T-helper 17 cell (primary cell): ENCODE measurements at places on chromosomes 3 and 15.

- no peak for DNase-seq
- H3K36me3 ChIP-seq, result no peaks in the 10 kb centered on the region
- no peak overlapping the region for H3K27ac ChIP-seq
- H3K4me1 ChIP-seq, result peaks cover 14% of the 10 kb centered on the region
- H3K4me3 ChIP-seq, result peak overlapping the region; percentile 31
Observed at GRCh38 chr3:59784164-59784563, 734.3 kb upstream of the CFAP20DC start.

DNA sequence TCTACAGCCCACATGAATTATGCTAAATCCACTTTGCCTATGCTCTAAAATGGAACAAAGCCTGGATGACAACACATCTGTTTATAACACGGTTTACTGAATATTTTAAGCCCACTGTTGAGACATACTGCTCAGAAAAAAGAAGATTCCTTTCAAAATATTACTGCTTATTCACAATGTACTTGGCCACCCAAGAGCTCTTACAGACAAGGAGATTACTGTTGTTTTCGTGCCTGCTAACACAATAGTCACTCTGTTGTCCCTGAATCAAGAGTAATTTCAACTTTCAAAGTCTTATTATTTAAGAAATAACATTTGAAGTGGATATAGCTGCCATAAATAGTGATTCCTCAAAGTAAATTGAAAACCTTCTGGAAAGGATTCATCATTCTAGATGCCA is 70.9 kb downstream of the ANKRD28 start:
- no peaks in the 10 kb centered on the region for H3K27me3 ChIP-seq
- H3K4me3 ChIP-seq, result no peak overlapping the region

DNA sequence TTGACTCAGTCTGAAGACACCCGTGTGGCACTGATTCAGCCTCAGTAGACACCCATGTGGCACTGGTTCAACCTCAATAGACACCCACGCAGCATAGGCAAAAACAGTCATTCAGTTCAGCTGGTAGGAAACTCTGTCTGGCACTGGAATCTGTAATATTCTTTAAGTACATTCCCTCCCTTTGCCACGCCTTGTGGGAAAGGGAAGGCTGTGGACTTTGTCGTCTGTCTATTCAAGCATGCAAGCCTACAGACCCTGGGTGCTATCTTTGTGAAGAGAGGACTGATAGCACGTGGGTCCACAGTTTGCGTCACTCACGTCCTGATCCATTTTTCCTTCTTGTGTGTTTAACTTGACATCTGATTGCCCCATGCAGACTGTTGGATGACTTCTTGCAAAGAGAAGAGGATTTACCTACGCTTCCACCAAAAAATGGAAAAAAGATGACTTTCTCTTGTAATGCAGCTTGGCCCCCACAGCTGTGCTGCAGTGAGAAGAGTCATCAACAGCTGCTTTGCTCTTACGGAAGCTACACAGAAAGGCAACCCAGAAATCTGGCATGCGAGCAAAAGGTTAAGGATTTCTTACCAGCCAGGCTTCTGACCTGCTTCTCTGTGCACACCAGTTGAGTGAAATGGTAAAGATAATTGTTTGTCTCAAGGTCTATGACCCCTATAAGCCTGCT is 278.1 kb downstream of the ULK4 start:
- H3K4me1 ChIP-seq, result no peaks in the 10 kb centered on the region
- no peaks in the 10 kb centered on the region for H3K27me3 ChIP-seq
- H3K36me3 ChIP-seq, result peaks cover 3% of the 10 kb centered on the region
- DNase-seq, result no peak

DNA sequence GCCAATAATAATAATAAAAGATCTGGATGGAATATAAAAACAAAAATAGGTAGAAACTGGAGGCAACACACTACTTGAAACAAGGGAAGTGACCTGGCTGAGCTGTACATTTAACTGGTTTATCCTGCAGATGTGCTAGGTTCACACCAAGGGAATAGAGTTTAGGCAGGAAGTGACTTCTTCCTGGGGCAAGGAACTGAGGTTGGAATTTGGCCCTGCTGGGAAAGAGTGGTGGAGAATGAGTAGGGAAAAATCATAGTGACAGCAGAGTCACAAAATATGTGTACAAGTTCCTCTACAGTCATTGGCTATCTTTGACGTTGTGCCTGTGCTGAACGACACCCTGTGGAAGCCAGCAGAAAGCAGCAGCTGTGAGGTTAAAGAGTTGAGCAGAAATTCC is 44.1 kb downstream of the ARHGAP11B start:
- H3K27me3 ChIP-seq, result no peaks in the 10 kb centered on the region
- H3K36me3 ChIP-seq, result peaks cover 4% of the 10 kb centered on the region
- H3K4me3 ChIP-seq, result no peak overlapping the region

- H3K4me3 ChIP-seq, result no peak overlapping the region
- no peak for DNase-seq
- no peaks in the 10 kb centered on the region for H3K27me3 ChIP-seq
- H3K27ac ChIP-seq, result no peak overlapping the region
Observed at GRCh38 chr3:166498446-166498845, 661.2 kb upstream of the BCHE start.

DNA sequence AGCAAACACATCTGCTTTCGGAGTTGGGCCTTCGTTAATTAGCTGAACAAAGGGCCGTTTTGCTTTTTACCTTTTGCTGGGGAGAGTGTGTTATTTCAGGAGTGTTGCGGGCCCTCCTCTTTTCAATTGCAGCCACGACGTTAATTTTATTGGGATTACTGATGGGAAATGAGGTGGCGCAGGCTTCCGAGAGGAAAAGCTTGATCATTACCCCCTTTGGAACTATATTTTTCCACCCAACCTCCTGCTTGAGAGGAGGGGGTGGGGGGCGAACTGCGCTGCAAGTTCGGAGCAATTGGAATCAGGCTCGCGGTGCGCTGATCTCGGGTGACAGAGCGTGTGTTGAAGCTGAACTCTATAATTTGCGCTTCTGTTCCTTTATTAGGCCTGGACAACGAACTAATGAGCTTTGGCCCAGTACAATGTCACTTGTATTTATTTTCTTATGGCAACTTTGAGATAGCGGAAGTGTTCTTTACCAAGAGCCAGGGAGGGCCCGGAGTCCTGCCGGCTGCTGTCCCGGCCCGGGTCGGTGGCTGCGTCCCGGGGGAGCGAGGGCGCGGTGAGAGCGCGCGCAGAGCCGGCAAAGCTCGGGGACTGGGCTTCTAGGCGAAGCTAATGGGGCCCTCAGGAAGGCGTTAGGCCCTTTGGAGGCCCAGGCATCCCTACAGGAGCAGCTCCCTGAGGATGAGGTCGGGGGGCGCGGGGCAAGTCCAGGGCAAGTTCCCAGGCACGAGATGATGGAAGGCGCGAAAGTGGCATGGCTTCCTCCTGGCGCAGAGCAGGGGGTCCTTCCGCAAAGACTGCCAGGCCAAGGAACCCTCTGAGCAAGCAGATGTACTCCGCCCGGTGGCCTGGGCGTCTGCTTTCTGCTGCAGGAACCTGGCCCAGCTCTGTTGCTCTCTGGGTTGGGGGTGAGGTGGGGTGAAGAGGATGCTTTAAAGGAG is 12.9 kb downstream of the NR2F2 start:
- no peak for DNase-seq
- H3K27me3 ChIP-seq, result peaks cover 87% of the 10 kb centered on the region
- no peak overlapping the region for H3K4me3 ChIP-seq
- no peak overlapping the region for H3K27ac ChIP-seq

DNA sequence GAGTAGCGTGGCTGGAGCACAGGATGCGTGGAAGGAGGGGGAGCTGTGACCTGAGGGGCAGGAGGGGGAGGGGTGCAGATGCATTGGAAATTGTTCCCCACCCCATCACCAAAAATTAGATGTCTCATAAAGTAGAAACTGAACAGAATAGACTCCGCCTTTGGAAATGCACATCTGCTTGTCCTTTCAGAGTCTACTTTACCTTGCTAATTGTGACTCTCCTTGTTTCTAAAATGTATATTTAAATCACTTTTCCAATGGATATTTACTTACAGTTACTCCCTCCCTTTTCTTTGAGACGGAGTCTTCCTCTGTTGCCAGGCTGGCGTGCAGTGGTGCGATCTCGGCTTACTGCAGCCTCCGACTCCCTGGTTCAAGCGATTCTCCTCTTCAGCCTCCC is 30.6 kb downstream of the SPG21 start:
- no peak overlapping the region for H3K4me3 ChIP-seq
- H3K36me3 ChIP-seq, result peaks cover 9% of the 10 kb centered on the region
- DNase-seq, result no peak
- no peak overlapping the region for H3K27ac ChIP-seq

DNA sequence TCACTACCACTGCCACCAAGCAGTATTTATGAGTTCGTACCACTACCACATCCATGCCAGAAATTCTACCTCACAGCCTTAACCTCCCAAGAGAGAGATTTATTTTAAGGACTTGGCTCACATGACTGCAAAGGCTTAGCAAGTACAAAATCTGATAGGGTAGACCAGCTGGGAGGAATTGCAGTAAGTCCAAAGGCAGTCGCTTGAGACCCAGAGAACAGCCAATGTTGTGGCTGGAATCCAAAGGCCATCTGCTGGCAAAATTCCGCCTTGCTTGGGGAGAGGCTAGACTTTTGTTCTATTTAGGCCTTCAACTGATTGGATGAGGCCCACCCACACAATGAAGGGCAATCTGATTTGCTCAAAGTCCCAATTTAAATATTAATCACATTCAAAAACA is 101.4 kb upstream of the STT3B start:
- H3K27ac ChIP-seq, result no peak overlapping the region
- H3K27me3 ChIP-seq, result no peaks in the 10 kb centered on the region
- DNase-seq, result no peak
- peaks cover 4% of the 10 kb centered on the region for H3K4me1 ChIP-seq
- H3K4me3 ChIP-seq, result no peak overlapping the region

DNA sequence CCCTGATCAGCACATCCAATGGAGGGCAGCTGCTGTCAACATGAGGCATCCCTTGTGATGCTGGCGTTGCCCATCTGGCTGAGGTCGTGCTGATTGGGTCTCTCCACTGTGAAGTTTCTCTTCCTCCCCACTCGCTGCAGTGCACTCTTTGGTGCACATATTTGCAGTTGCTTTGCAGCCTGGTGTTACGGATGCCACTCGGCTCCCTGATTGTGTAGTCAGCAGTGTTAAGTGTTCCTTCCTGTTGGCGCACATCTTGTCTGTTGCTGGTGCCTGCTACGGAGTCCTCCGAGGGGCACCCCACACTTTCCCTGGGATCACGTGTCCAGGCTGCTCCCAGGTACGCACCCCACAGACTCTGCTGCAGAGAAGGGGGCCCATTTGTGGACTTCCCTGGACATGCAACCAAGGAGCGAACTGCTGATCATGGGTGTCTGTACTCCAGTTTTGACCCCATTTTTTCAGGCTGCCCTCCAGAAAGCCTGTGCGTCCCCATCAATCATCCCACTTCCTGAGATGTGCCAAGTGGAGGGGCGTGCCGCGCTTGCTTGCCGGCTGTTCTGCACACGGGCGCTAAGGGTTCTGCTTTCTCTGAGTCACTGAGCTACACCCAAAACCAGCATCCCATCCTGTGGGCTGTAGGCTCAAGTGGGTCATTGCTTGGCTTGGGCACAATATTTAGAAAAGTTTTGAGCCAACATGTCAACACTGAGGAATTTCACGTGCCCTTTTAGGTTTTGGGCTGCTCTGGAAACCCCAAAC is 98.6 kb downstream of the FBLN2 start:
- no peaks in the 10 kb centered on the region for H3K36me3 ChIP-seq
- peak overlapping the region; percentile 68 for H3K4me3 ChIP-seq
- H3K4me1 ChIP-seq, result peaks cover 36% of the 10 kb centered on the region

DNA sequence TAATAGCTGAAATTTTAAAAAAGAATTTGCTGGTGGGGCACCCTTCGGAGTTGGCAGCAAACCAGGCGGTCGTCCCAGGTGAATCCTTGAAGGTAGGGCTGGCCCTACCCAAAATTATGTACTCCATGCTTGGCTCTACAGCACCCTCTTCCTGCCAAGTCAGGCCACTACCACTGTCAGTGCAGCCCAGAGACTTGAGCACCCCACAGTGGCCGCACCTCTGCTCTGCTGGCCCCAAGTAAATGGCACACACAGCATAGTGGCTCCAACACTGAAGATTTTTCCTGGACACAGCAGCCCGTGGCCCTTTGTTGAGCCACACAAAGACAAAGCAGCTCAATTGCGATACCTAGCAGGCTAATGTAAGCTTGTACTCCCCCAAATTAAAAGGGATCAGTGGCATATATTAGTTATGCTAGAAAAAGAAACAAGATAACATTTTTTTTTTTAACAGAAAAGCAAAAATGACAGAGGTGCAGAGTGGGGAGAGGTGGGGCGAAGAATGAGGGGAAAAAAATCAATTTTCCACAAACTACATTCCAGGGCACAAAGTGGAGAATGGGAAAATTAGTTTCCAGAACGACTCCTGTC is 250.5 kb downstream of the UACA start:
- peaks cover 10% of the 10 kb centered on the region for H3K4me1 ChIP-seq
- no peak overlapping the region for H3K27ac ChIP-seq
- H3K27me3 ChIP-seq, result peaks cover 4% of the 10 kb centered on the region
- H3K4me3 ChIP-seq, result no peak overlapping the region

DNA sequence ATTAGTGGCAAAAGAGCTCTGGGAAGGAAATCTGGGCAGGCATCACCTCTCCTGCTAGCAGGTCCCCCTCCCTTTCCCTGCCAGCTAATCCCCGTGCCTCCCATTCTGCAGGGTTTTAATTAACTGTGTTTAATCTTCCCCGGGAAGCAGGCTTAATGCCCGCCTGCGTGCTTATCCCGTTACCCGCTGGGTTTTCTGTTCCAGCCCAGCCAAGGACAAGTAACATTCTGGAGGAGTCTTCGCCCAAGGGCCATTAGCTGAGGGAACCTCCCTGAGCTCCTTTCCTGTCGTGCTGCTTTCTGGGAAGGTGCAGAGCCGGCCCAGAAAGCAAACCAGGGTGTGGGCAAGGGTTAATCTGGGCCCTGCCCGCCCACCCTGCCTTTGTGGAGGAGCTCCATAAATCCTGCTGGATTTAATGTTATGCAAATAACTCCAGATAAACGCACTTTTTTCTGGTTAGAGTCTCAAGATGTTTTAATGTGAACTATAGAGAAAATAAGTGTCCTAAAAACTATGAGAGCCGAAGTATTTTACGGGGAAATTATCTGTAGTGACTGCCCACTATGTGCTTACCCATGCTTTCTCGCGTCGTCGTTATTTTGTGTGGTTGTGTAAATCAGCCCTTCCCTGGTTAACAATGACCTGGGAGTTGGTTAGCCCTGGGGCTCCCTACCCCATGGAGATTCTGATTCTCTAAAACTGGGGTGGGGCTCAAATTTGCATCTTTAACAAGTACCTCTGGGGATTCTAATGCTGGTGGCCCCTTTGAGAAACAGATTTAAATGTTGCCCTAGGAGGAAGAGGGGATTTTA is 25.9 kb downstream of the TRIM71 start:
- no peaks in the 10 kb centered on the region for H3K36me3 ChIP-seq
- H3K27ac ChIP-seq, result no peak overlapping the region
- no peak overlapping the region for H3K4me3 ChIP-seq
- no peak for DNase-seq
- H3K27me3 ChIP-seq, result peaks cover 14% of the 10 kb centered on the region

DNA sequence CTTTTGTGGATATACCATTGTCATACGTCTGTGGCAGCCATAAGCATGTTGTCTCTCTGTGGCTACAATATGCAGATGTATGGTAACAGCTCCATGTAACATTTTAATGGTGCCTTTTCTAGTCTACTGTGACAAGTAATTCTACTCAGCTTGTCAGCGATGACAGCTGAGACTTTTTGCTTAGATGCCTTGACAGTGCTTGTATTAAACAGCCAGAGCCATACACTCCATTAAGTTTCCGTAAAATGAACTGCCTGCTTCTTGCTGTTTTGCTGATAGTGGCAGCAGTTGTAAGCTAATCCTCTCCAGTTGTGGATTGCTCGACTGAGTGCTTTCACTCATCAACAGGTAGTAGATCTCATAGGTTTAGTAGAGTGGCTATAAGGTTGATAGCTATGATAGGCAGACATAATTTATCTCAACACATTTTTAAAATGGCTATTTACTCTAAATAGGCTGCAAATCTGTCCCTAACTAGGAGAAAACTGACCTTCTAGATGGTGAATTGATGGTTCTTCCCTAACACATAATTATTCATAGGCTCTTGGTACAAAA is 260.2 kb upstream of the NAALADL2 start:
- no peaks in the 10 kb centered on the region for H3K27me3 ChIP-seq
- no peaks in the 10 kb centered on the region for H3K36me3 ChIP-seq
- no peak overlapping the region for H3K4me3 ChIP-seq
